ENCODE measurements at places on chromosomes 7 and 10.

DNA sequence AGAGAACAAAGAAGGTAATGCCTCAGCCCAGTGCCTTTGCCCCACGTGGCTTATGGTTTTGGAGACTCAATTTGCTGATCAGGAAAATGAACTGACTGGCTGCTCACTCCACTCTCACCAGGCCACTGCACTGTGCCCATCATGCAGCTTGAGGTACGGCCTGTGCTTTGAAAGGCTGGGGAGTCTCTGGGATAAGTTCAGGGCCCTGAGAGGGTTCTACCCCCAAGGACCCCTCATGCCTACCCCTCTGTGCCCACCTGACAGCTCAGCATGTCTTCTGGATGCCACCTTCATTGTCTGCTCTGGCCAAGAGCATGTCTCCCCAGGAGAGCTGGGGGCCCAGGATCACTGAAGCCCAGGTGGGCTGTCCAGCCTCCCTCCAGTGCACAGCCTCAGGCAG lies 45.5 kb upstream of the ZNF722 start:
- no peak for DNase-seq

GRCh38 chr7:100983451-100984187 lies 14.3 kb downstream of the MUC12 start:
- peak; percentile 81 for DNase-seq

DNA sequence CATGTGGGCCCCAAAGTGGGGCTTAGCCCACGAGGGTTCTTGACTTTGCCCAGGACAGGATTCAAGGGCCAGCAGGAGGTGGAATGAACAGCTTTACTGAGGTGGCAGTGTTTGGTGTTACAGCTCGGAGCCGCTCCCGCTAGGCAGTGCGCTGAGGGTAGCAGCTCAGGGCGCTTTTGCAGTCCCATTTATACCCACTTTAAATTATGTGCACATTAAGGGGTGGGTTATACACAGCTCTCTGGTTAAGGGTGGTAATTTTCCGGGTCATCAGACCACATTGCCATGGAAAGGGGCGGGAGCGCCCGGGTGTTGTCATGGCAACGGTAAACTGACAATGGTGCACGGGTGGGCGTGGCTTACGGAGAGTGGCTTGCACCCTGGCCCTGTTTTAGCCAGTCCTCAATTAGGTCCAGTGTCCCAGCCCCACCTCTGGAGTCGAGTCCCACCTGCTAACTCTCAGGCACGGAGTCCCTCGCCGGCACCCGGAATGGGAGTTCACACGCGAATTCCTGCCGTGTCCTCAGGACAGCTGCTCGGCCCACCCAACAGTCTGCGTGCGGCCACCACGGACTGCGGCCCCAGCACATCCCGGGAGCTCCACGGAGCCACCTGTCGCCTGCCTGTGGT lies 58.2 kb upstream of the PDGFA start:
- DNase-seq = no peak

DNA sequence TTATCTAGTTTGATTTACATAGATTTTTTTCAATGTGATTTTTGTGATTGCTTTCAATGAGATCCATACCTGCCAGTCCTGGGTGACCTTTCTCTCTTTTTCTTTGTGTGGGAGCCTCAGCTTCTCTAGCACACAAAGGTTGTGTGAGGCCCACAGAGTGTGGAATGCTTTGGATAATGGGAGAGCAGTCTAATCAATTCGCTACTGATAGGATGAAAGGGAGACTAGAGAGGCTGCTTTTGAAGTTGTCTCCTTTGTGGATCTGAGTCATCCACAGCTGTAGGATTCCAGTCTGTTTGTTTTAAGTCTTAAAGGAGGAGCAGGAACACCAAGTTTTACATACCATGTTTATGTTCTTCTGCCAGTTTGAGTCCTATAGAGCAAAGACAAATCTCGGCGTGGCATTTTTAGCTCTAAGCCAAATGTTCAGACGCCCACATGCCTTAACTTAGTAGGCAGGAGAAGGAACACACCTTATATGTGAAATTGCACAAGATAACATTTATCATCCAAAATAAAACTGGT lies 330.0 kb downstream of the ARL4A start:
- DNase-seq = peak; percentile 13

DNA sequence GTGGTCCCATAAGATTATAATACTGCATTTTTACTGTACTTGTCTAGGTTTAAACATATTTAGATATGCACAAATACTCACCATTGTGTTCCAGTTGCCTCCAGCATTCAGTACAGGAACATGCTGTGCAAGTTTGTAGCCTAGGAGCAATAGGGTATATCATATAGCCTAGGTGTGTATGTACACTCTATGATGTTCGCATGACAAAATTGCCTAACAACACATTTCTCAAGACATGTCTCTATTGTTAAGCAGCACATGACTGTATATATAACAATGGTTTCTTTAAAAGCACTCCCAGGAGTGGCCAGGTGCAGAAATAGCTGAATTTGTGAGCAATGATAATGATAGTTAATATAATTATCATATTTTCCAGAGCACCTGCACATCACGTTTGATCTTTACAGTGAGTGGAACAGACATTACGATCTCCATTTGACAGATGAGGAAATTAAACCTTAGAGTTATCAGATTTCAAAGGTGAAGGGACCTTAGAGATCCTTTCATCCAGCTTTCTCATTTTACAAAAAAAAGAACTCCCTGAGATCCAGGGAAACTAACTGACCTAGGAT lies 99.2 kb upstream of the PDCD4 start:
- no peak for DNase-seq

DNA sequence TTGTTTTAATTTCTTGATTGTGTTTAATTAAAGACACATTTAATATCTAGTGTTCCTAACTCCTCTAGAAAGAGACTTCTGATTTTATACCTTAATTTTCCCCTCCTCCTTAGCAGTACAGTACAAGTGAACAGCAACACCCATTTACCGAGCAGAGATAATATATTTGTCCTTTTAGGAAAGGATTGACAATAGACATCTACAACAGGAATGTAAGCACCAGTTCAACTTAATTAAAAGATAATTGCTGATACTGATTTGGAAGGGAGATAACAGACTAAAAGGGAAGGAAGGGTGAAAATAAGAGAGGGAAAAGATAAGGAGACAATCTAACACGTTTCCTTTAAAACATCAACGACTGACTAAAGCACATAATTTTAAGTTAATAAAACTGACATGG lies 119.3 kb downstream of the SRPK2 start:
- DNase-seq = no peak

GRCh38 chr10:45468079-45468478 lies 94.1 kb downstream of the ALOX5 start:
- no peak for DNase-seq

DNA sequence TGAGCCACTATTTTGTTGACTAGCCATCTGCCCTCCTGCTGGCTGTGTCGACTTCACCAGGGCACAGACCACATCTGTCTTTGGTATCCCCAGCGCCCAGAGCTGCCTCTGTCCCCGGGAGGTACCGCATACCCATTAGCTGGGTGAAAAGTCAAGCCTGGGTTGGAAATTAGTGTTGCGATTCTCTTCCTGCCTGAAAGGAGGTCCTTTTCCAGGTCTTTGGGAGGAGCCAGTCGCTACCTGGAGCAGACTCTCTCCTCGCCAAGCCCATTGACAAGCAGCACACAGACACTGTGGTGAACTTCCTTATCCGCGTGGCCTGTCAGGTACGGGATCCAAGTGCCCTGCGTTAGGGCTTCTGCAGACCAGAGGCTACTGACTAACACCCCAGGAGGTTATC lies 79.4 kb downstream of the TRRAP start:
- DNase-seq = no peak

DNA sequence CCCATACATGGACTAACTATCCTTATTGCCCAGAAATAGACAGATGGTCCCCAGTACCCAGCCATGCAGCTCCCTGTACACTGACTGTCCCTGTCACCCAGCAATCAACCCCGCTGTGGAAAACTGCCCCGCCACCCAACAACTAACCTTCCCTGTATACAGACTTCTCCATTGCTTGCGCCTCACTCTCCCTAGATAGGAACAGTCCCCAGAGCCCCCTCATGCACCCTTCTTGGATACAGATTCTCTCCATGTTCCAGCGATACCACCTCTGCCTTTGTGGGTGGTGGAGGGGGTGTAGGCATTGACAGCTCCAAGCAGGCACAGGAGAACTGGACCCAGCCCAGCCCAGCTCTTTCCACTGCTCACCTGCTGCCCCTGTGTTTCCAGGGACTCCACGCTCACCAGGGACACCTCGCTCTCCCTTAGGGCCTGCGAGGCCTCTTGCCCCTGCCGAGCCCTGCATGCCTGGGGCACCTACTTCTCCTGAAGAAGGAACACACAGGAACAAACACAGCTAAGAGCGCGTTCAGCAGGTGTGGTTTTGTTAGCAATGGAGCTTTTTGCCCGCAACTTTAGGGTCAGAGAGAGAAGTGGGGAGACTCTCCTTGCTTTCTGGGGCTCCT lies 7.2 kb downstream of the SFTPD start:
- DNase-seq = no peak

GRCh38 chr10:122347170-122347841 lies 27.2 kb upstream of the PLEKHA1 start:
- no peak for DNase-seq

GRCh38 chr7:68722044-68722443 lies 876.2 kb upstream of the AUTS2 start:
- no peak for DNase-seq

GRCh38 chr10:14564268-14564744 lies 210.4 kb downstream of the FAM107B start:
- DNase-seq = no peak

All from LNCaP clone FGC (cell line).